ENCODE measurements at places on chromosomes 12 and 14.

DNA sequence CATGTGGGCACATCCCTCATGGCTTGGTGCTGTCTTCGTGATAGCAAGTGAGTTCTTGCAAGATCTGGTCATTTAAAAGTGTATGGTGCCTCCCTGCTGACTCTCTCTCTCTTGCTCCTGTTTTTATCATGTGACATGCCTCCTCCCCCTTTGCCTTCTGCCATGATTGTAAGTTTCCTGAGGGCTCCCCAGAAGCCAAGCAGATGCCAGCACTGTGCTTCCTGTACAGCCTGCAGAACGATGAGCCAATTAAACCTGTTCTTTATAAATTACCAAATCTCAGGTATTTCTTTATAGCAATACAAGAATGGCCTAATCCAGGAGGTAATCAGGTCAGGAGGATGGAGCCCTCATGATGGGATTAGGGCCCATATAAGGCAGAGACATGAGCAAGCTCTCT lies 116.3 kb downstream of the DPF3 start:
- DNase-seq, result no peak

DNA sequence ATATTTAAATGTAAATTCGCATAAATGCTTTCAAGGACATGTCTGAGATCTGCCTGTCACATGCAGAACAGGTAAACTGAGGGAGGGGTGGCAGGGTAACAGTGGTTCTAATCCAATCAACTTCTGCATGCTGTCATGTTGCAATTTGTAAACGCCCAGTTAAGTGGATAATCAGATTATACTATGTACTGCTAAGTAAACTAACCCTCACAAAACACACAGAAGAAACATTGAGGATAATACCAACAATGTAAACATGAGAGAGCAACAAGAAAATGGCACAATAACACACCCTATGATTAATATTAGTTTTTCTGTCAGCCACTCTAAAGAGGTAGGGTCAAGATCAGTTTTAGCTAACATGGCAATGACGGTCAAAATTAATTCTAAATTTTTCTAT lies 123.7 kb downstream of the KIF21A start:
- DNase-seq, result no peak

GRCh38 chr12:31460024-31460423 lies 130.9 kb downstream of the DENND5B start:
- DNase-seq, result no peak

DNA sequence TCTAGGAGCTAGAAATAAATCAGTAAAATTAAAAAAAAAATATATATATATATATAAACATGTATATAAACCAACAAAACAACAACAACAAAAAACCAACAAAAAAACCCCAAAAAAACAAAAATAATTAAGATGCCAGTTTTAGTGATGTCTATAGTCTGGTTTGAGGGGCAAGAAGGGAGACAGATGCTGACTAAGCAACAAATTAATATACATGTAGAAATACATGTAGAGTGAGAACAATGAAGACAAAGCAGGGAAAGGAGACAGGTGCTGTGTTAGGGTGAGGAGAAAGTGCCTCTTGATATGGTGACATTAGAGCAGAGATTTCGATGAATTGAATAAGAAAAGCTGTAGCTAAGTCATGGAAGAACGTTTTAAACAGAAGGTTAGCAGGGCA lies 477.9 kb downstream of the APAF1 start:
- no peak for DNase-seq

DNA sequence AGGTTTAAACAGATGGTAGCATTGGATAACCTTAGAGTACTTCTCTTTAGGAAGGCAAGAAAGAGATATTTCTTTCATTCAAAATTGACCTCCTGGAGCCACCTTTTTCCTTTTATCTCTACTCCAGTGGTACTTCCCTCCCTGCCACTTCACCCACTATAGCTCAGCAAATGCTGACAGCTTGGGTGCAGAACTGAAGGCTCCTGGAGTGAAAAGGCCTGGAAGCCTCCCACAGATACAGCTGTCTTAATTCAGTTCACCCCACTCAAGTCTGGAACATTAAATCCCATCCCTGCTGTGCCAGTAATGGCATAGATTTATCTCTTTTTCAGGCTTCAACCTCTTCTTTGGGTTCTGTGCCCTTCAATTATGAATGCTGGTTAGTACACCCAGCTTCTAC lies 140.3 kb downstream of the NEDD1 start:
- no peak for DNase-seq

DNA sequence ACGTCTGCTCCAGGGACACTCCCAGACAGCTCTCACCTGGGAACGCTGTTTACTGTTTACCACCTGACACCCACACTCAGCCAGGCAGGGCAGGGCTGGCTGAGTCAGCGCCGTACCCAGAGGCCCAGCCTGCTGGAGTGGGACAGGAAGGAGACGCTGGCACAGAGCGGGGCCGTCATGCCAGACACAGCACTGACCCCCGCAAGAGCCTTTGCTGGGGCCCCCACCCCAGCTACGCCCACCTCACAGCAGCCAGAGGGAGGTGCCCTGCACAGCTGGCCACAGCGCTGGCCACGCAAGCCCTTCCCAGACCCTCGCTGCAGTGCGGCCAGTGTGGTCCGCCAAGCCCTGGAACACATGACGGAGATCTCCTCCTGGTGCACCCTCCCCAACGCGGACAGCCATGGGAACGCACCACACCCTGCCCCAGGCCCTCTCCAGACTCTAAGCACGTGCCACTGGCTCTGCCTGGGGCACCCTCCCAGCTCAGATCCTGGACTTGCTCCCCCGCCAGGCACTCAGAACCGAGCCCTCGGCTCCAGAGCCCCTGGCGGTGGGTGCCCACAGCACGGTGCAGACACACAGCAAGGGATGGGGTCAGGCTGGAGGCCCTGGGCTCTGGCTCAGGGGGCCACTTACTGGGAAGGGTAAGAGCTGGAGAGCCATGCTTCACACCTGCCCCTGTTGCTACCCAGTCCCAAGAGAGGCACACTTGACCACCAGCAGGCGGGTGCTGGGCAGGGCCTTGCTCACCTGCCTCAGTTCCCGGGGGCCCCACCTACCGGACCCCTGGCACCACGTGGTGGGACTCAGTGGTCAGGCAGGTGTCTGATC lies 5.7 kb downstream of the AHNAK2 start:
- no peak for DNase-seq

DNA sequence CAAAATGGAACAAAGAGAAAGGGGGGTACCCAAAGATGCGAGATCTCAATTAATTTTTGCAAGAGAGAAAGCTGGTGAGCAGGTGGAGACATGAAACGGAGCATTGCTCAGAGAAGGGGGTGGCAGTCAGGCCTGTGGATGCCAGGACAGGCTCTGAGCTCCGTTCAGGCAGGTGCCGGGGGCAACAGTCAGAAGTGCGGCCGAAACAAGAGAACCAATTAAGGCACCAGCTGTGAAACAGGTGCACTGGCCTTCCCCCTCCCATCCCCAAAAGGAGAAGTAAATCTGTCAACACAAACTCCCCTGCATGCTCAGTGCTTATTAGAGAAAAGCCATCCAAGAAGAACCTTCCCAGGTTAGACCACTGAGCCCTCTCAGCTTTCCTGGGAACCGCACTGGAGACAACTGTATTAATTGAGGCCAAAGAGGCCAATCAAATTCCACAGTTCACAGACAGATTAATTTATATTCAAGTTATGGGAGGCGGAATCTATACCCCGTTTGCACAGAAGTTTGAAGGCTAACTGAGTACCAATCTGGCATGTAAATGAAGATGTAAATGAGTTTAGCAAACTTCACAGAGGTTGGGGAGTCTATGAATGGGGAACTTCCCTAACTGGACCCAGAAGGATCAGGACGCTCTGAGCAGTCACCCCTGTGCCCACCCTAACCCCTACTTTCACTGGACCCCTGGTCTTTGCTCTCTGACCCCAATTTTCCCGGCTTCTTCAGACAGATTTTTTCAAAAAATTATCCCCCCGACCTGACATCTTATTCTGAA lies 20.9 kb downstream of the OAS2 start:
- DNase-seq, result no peak

DNA sequence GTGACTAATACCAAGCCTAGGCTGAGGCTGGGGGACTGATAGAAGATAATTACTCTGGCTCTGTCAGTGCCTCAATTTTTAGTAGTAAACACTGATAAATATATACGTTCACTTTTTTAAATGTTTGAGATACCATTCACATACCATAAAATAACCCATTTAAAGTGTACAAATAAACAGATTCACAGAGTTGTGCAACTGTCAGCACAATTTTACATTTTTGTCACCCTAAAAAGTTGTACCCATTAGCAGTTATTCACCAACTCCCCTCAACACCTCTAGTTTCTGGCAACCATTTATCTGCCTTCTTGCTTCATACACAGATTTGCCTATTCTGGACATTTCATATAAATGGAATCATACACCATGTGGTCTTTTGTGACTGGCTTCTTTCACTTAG lies 15.1 kb downstream of the PPP1R12A start:
- no peak for DNase-seq

- DNase-seq, result no peak
Observed at GRCh38 chr14:95362138-95362494, 42.4 kb upstream of the CLMN start.

- peak; percentile 29 for DNase-seq
Observed at GRCh38 chr12:68234140-68234539, 8.5 kb upstream of the IL26 start.

- no peak for DNase-seq
Observed at GRCh38 chr12:51087818-51088217, 4.4 kb upstream of the CSRNP2 start.

- no peak for DNase-seq
Observed at GRCh38 chr14:91360490-91361232, 57.0 kb downstream of the CCDC88C start.

- DNase-seq, result no peak
Observed at GRCh38 chr14:60925286-60925685, 55.6 kb downstream of the TRMT5 start.

- DNase-seq, result no peak
Observed at GRCh38 chr14:104341532-104342434, 203.4 kb downstream of the KIF26A start.

DNA sequence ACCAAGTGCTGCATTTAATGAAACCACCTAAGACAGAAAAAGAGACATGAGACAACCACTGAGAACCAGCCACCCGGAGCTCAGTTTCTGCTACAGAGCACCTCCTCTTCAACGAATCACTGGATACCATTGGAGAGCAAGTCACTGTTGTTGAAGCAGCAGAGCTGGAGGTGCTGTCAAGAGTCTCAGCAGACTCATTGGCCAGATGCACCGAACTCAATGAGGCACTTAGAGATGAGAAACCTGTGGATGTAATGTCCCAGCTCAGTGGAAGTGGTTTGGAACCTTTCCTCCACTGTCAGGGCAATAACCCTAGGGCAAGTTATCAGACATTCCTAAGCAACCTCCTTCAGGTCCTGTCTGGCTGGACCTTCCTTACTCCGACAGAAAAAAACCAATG lies 13.1 kb downstream of the NPC2 start:
- DNase-seq, result no peak

- DNase-seq, result no peak
Observed at GRCh38 chr12:75944097-75944904, 87.3 kb downstream of the PHLDA1 start.

Data from CD8-positive, alpha-beta T cell (primary cell).